ENCODE measurements at places on chromosomes 2 and 18.

DNA sequence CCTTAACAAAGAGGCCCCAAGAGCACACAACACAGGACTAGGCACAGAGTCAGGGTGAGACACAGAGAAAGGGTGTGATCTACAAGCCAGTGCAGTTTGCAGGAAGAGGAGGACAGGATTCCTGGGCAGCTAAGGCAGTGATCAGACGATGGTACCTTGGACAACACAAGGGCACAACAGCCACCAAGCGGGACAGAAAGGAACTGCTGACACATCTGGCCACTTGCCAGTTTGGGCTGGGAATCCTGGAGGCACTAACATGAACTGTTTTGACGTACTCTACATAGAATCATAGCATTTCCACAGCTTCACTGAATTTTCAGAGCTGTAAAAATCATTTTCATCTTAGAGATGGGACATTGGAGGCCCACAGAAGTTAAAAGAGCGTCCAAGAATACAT lies 221.5 kb upstream of the SLC35G4 start:
- no peak for DNase-seq

GRCh38 chr18:48193521-48194492 lies 215.4 kb downstream of the ZBTB7C start:
- no peak for DNase-seq

DNA sequence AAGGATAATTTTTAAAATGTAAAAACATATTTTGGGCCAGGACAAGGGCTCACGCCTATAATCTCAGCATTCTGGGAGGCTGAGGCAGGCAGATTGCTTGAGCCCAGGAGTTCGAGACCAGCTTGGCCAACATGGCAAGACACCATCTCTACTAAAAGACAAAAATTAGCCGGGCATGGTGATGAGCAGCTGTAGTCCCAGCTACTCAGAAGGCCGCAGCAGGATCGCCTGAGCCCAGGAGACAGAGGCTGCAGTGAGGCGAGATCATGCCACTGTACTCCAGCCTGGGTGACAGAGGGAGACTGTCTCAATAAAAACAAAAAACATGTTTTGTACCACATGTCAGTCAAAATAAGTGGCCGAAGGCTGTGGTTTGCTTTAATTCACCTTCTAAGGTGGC lies 122.5 kb downstream of the HDAC4 start:
- no peak for DNase-seq

DNA sequence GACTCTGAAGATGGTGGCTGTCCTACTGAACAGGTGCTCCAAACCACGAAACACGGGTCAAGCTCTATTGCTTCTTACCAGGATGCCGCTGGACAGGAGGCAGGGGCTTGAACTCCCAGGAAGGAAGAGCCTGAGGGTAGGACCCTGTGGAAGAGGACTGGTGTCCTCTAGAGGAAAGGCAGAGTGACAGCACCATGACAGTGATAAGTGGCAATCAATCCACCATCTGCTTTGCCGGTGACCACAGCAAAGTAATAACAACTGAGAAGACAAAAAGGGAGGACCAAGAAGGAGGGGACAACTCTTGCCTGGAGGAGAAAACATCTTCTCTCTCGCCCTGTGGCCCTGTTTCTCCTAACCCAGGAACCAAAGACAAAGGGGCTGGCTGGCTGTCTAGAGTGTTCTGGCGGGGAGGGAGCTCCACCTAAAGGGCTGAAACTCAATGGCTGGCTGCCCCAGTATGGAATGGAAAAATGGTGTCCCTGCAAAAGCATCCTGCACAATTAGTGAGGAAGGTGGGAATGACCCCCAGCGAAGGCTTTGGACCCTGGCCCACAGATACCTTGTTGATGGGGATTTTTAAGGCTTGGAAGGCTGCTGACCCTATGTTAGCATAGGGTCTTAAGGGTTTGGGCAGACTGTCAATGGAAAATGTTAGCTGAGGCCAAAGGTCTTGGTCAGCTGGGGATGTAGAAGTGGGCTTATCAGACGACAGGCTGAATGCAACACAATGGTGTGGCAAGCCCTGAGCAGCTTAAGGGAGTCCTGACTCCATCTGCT lies 35.4 kb downstream of the PROC start:
- no peak for DNase-seq

DNA sequence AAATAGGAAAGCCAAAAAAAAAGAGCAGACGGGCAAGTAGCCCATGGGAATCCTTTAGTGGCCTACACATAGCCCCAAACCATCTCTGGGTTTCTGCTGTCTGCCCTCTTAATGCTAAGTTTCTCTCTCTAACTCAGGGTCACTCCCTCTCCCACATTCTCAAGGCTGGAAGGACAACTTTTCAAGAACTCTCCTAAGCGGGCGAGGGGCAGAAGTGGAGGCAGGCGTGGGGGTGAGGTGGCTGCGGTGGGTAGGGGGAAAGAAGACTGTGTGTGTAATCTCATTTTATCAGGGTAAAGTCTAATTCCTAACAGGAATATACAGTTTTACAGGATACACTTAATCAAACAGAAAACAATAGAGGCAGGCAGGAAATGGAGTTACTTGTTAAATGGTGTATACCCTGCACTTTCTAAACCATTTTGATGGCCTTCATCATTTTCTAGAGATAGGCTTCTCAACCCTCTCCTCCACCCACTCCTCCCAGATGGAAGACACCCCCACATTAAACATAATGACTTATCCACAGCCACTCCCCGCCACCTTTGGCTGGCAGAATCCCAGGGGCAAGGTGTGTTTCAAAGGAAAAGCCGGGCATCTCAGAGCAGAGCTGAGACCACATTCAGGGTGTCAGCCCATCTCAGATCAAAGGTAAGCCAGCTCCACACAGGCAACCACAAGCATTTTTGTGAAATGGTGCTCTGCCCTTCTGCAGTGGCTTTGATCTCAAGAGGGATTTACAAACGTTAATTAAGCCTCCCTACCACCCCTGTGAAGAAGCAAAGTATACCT lies 6.8 kb downstream of the SMAD7 start:
- DNase-seq: no peak

GRCh38 chr18:24826605-24827004 lies 366.2 kb downstream of the HRH4 start:
- DNase-seq: no peak

- DNase-seq: no peak
Measured at GRCh38 chr18:41706301-41706700, 248.7 kb upstream of the PIK3C3 start.

DNA sequence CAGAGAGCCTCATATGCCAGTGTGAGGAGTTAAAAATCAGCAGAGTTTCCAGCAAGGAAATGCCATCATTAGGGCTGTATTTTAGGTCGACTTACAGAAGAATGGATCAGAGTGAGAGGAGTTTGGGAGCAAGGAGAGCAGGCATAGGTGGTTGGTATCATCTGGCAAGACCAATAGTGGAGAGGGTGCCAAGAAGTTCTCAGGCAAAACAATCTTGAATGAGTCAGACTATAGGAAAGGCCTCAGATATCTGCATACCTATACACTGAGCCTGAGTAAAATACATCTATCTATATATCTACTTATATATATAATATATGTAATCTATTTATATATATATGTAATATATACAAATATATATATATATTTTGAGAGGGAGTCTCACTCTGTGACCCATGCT lies 57.3 kb downstream of the TMEFF2 start:
- no peak for DNase-seq

GRCh38 chr2:224284134-224284946 lies 117.6 kb downstream of the FAM124B start:
- DNase-seq: peak; percentile 30

- DNase-seq: no peak
Measured at GRCh38 chr2:24434541-24434940, 56.5 kb upstream of the NCOA1 start.

DNA sequence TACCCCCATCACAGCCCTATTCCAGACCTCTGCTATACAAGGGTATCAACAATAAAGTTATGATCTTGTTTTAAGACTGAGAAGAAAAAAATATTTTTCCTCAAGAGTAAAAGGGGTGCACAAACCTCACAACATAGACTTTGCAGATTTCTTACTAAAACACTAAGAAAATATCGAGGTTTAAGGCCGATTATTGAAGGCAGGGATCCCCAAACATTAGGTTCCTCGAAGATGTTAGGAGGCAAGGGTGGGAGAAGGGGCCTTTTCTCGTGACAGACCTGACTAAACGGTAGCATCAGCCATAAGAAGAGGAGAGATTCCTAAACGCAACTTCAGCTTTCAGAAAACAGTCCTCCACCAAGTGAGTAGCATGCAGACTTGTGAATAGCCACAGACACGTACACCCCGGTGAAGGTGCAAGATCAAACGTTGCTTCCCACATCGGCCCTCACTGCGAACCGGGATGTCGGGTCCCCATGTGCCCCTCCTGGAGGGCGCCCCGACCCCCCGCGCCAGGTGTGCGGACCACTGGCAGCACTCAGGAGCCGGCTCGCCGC lies 678 bp downstream of the PIAS2 start:
- DNase-seq: no peak

DNA sequence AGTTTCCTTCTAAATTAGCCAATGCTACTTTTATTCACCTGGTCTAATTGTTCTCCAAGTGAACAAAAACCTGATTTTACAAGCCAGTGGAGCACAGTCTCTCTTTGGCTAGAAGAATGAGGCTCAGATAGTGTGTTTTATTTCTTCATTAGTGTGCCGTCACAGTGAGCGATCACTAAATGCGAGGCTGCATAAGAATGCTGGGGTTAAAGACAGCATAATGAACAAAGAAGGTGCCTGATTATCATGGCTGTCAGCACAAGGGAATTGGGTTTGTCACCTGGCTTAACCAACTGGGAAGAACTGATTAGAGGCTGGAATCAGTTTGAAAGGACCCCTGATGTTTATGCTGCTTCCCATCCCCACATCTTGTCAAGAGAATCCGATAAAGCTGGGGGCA lies 76.4 kb downstream of the EPHA4 start:
- DNase-seq: no peak

DNA sequence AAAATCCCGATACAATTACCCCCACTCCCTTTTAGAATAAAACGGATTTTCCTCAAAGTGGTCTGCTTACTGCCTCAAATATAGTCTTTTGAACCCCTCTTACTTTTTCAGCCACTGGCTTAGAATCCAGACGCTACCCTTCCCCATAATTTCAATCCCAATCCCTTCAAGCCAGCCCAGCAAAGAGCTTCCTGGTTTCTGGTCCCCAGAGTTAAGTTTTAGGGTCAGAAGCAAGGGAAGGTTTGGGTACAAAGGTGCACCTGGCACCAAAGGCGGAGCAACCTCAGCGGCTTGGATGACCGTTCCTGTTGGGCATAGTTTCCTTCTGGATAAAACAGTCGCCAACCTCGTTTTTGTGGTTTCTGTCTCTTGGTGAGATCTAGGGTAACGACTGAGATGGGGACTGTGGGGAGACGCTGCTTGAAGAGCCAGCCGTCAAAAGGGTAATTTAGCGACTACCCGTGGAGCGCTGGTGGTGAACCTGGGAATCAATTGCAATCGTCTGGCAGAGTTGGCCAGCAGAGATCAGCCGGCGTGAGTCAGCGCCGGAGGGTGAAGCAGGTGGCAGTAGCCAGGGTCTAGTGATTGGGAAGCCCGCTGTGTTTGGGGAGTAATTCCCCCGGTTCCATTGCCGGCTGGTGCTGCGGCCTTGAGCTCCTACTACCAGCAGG lies 1.6 kb downstream of the FEV start:
- no peak for DNase-seq

DNA sequence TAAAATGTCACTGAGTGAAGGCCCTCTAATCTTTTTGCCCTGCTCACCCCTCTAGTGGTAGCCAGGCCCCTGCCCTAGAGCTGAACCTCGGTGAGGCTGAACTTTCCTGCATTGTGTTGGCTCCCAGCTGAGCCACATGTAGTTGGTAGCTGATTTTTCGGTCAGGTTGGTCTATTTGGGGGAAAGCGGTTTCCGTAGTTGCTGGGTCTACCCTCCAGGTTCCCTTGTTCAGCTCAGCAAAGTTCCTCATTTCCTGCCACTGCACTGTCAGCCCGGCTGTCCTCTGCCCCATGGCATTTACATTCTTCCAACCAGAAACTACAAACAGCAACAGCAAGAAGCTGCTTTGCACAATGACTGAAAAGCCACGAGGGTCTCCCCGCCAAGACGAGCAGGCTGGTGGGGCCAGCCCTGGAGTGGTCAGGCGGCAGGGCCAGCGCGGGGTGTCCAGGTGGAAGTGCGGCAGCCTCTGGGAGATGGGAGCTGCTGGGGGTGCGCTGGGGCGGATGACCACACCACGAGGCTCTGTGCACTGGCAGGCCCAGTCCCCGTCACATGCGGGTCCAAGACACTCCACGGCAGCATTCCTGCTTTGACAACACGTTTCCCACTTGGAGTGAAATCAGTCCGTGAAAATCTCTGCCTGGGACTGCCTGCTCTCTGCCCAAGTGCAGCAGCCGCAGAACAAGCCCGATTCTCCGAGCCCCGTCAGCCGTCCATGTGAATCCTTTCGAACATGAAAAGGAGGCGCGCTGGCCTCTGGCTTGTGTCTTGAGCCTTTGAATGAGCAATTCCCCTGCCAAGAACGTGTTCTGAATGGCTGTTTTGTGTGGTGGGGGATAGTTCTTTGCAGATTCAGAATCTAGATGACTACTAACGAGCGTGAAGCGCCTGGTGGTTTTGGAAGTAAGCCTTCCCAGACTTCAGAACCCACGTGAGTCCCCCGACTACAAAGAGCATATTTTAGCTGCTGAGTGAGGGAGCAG lies 159.4 kb downstream of the ASB1 start:
- DNase-seq: no peak

DNA sequence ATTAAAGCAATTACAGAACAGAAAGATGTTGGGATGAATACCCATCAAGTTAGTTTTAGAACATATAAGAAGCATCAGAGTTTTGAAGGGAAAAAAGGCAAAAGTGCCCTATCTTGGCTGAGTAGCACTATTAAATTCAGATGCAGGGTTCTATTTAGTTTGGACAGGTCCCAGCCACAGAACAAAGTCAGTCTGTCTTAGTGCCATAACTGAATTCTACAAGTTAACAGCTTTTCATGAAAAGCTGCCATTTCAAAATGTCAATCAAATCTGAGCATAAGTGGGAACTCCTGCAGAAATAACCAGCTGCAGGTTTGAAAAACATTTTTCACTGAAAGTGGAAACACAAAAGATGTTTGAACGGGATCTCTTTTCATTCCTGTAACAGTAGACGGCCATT lies 160.4 kb downstream of the SRBD1 start:
- DNase-seq: no peak
